Aortic smooth muscle cell (primary cell): ENCODE measurements at places on chromosomes 7 and 10. TPM values are rescaled to one million over a fixed set of nuclear protein-coding genes. Genes with fewer than 3 reads are reported as not detected.

Gene CRYGN
- total RNA-seq = 0.12 and 0.13 TPM in 2 replicates

Gene ASAH2B
- total RNA-seq = 2.0 and 2.5 TPM in 2 replicates

Gene COL13A1
- total RNA-seq = 6.0 and 14.8 TPM in 2 replicates

Gene ZNF804B
- not detected in 2 replicates for total RNA-seq

Gene PAPOLB
- total RNA-seq = 0.13 and 0.19 TPM in 2 replicates

Gene GCK
- total RNA-seq = 0.25 and 0.26 TPM in 2 replicates

Gene HOXA1
- 0.12 and 0.13 TPM in 2 replicates for total RNA-seq

Gene ADCK2
- total RNA-seq = 24.7 and 25.4 TPM in 2 replicates

Gene CAMK2B
- total RNA-seq = 1.3 and 2.9 TPM in 2 replicates
